Lung (tissue), 17 donors: ENCODE measurements at places on chromosomes 13 and 19. TPM values are rescaled to one million over a fixed set of nuclear protein-coding genes. Genes with fewer than 3 reads are reported as not detected.

MISP3 gene
- 10.7 TPM for total RNA-seq

ZNF208 gene
- total RNA-seq, result 3.3 TPM

DNA sequence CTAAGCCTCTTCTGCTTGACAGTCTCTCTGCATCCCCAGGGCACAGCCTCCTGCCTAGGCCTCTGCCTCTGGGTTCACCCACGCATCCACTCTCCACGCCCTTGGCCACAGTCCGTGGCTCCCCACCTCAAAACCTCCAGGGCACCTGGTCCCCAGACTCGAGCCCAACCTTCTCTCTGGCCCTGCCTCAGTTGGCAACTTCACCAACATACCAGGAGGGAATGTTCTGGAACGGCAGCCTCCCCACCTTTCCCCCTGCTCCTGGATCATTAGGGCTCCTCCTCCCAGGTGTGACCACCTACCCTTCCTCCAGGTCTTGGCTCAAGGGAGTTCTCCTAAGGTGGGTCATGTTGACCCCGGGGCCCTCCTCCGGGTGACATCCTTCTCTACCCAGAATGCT is 69.1 kb downstream of the SOX1 start:
- no peak for DNase-seq

GRCh38 chr19:23439623-23440022 is 44.4 kb upstream of the ZNF91 start:
- no peak for DNase-seq

DNA sequence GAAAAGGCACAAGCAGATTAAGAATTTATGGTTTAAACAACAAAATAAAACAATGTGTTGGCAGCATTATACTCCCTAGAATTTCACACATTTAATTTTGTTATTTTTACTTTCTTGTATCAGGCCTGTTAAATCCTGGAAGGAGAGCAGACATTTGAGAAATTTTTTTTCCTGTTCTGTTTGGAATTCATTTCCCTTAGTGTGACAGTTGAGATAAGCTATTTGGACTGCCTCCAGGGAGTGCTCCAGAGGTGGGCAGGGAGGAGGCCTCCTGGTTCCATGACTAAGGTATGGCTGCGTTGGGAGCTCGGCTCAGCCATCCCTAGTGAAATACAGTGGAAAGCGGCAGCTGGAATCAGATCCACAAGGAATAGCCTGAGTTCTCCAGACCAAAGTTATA is 185.7 kb downstream of the KCNRG start:
- no peak for DNase-seq

TSEN34 gene
- total RNA-seq, result 44.5 TPM
